ENCODE measurements at places on chromosomes 4 and X.

- DNase-seq, result no peak
Observed at GRCh38 chr4:139858436-139859205, 193.0 kb downstream of the MGST2 start.

GRCh38 chr4:152626790-152627189 is 53.0 kb downstream of the TMEM154 start:
- no peak for DNase-seq

- DNase-seq, result no peak
Observed at GRCh38 chrX:28910487-28910886, 323.2 kb downstream of the IL1RAPL1 start.

DNA sequence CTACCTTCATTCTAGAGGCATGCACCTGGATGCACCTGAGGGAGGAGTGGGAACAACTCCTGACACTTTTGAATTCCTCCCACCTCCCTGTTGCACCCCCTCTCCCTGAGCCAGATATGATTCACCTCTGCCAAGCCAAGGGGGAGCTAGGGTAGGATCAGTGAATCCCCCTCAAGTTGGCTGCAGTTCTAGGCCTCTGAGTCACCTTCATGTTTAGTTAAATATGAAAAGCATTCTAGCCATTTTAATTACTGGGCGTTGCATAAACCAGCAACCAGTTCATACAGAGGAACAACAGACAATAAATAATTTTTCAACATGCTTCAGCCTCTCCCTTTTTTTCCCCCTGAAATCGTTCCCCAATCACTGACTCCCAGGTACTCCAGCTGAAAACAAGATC is 1440.2 kb downstream of the ADGRL3 start:
- DNase-seq, result no peak

DNA sequence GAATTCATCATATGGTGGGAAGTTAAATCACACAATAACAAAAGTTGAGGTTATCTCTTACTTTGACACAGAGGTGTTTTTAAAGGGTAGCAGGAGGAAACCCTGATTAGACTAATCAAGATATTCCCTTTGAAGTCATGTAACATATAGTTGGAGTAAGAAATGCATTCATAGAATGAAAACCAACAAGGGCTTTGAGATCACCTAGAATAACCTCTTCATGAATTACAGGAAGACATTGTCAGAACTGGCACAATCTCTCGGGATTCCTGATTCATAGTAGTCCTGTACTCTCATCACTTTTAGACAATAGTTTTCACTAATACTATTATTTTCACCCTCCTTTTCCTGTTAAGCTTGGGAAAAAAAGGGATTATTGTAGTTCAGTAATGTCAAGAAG is 170.2 kb downstream of the PPP3CA start:
- DNase-seq, result no peak

GRCh38 chr4:30720661-30721184 is 554 bp downstream of the PCDH7 start:
- no peak for DNase-seq

DNA sequence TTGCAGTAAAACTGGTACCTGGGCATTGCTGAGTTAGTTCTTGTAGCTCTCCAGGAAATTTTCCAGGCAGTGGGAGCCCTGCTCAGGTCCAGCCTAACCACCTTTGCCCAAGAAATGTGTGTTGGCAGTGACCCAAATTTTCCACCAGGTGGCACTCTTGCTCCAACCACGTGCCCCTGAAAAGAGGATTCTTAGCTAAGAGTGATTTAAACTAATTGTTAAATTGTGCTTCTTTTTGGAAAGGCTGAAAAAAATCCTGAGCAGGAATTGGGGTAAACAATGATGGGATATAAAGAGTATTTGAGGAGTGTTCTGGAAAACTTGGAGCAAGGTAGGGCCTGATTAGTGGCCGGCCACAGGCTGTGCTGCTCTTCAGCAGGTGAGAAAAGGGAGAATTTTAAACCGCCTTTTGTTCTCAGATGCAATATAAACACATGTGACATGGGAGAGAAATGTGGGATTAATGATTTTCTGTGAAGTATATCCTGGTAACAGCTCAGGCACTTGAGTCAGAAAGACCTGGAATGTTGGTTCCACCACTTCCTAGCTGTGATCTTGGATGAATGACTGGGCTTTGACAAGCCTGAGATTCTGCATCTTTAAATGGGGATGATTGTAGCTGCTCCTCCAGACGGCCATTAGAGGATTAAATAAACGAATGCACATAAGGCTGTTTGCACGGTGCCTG is 219.6 kb downstream of the PTTG2 start:
- peak; percentile 65 for DNase-seq

GRCh38 chr4:139631791-139632190 is 33.8 kb upstream of the MGST2 start:
- DNase-seq, result no peak

DNA sequence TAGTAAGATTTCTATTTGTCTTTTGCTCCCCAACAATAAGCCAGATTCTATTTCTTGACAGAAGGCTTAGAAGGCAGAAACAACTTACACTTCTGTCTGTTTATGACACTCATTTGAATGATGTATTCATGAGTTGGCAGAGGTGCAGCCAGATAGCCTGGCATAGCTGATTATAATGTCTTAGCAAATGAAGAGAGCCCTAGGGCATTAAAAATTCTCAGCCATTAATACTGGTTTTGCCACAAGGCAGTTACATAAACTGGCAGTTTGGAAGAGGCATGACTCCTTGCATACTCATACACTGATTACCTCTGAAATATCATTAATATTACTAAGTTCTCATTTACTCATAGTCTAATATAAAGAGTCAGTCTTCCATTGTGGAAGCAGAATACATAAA is 728.5 kb upstream of the NDST4 start:
- no peak for DNase-seq

DNA sequence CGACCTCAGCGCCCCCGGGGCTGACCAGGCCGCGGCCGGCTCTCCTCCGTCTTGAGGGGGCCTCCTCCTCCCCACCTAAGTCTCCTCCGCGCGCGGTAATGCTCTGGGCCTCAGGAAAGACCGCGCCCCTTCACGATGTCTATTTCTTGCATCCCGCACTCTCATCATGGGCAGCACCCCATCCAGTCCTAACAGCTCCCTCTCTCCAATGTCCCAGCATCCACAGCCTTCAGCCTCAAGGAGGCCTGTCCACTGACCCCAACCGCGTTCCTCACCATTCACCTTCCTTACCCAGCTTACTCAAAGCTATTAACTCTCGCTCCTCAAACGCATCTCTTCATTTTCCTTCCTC is 77.5 kb downstream of the MAGED4 start:
- no peak for DNase-seq
